Thyroid gland (tissue), 4 donors: ENCODE measurements at places on chromosomes 1 and 21. TPM values are rescaled to one million over a fixed set of nuclear protein-coding genes. Genes with fewer than 3 reads are reported as not detected.

The AJAP1 gene
- 1.6 TPM for total RNA-seq

The GSTM5 gene
- total RNA-seq = 2.8 TPM

The PTPRC gene
- 19.2 TPM for total RNA-seq

The LAD1 gene
- total RNA-seq = 7.4 TPM

The RPTN gene
- not detected for total RNA-seq

The GABRD gene
- total RNA-seq = 0.78 TPM

The DDR2 gene
- 40.9 TPM for total RNA-seq
